SHP77 (cell line): ENCODE measurements at places on chromosomes 7 and 10.

DNA sequence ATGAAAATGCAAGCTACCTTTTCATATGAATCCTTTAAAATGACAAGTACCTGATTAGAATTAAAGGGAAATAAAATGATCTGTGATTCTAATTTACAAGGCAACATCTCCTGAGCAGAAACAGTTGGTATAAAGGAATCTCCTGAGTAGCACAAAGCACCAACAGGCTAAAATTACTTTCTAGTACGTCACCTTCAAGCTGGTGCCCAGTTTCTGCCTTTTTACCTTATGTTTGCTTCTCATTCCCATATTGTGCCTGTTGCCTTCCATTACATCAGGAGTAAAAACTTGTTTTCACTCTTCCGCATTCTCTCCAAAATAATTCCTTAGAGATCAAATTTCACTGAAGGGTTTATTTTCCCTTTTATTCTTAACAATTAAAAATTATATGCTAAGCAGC lies 587.1 kb upstream of the KCND2 start:
- DNase-seq = no peak

GRCh38 chr7:155260498-155260872 lies 37.2 kb upstream of the INSIG1 start:
- no peak for DNase-seq

- no peak for DNase-seq
These were observed 32.1 kb upstream of the A1CF start for GRCh38 chr10:50917486-50917885.

DNA sequence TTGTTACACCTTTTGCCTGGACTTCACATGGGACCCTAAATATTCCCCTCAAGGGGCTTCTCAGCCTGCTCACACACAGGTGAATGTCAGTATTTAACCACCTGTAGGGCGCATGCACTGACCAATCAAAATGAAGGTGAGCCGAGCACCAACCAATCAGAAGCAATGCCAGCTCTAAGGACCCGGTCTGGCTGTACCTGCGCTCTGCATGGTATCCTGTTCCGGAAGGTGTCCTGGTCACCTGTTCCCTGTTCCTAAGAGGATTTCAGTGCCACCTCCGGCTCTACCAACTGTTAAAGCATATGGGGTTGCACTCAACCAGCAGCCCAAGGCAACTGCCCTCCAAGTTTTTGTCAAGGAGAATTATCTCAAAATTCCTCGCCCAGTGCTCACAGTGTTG lies 18.4 kb upstream of the CALN1 start:
- DNase-seq = no peak

DNA sequence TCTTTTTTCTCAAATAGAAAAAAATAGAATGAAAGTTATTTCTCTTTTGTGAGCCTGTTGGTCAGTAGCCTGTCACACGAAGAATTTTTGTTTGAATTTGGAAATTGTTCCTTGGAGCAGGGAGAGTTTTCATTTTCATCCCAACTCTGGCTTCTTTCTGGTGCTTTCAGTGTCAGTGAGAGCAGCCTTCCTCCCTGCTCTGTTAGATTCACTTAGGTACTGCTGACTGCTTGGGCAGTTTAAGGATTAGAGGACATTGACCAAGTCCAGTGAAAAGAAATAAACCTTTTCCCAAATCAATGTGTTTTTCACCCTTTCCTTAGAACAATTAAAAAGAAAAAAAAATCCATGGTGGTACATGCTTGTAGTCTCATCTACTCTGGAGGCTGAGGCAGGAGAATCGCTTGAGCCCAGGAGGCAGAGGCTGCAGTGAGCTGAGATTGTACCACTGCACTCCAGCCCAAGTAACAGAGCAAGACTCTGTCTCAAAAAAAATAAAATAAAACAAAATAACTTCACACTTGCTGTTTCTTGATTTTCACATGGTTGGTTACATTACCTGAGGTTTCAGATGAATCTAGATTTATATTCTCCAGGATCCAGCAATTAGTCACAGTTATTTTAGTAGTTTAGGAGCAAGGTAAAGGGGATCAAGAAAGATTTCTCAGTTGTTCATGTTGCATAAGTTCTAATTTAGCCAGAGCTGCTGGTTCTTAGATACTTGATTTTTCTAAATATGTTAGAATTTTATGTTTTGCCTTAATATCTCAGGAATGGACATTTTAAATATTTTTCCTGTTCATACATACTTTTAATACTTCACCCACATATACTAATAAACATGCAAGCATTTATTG lies 63.1 kb downstream of the ZNRF2 start:
- no peak for DNase-seq

DNA sequence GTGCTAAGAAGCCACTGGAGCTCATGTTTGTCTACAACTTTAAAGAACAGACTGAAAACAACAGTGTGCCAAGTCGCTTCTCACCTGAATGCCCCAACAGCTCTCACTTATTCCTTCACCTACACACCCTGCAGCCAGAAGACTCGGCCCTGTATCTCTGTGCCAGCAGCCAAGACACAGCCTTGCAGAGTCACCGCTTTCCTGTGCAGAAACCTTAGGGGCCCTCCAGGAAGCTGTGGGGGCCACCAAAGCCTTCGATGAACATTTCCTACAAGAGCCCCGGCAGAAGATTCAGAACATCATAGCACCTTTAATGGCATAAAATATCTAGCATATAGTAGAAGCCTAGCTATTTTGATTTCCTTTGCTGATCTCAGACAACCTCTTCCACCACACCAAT lies 88.0 kb upstream of the PRSS58 start:
- no peak for DNase-seq

DNA sequence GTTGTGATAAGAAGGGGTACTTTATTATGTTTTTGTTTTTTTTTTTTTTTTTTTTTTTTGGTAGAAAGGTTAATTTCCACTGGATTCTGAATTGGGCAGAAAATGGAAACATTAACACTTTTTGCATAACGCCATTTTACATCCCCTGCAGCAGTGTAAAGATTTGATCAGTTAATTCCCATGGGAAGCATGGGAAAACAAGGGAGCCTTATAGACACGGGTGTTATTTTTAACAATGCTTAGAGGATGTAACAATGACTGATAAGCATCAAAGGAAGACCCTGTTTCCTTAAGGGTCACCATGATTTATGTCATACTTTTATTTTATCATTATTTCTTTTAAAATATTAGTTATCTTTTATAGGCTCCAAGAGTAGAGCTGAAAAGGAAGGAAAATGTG lies 140.2 kb downstream of the CDK14 start:
- no peak for DNase-seq

DNA sequence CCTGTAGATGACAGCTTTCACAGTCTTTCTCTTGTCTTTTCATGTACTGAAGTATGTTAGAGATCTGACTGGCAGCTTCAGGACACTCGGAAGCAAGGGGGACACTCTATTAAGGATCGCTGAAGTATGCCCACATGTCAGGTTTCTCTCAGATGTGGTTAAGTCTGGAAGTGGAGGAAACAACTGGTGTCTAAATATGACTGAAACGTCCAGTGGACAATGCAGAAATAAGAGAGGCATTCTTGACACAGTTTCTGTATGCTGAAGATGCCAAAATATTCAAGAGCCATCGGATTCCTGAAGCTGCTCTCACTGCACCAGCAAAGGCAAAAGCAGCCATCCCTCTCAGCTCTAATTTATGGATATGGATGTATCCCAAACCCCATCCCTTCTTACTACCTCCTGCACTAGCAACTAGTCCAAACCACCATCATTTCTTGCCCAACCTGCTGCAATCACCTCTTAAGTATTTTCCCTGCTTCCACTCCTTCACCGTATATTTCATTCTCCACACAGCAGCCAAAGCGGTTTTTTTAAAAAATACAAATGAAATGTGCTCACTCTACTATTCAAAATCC lies 113.4 kb downstream of the REEP3 start:
- no peak for DNase-seq

- no peak for DNase-seq
These were observed 124.8 kb downstream of the CPED1 start for GRCh38 chr7:121113288-121113687.

DNA sequence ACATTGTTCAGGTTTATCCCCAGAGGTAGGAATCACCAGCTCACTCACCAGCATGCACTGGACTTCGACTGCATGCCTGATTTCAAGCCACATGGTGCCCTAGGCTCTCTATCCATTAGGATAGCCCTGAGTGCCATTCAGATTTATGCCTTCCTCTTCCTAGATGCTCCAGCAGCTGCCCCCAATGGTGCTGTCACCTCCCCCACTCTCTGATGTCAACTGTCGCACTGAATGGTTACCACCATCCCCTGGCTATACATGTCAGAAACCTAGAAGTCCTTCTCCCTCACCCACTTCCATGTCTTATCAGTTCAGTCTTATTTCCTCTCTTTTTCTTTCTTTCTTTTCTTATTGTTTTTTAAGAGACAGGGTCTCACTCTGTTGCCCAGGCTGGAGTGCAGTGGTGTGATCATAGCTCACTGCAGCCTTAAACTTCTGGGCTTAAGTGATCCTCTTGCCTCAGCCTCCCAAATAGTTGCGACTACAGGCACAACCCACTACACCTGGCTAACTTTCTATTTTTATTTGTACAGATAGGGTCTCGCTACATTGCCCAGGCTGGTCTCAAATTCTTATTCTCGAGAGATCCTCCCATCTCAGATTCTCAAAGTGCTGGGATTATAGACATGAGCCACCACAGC lies 2.9 kb downstream of the SFXN4 start:
- no peak for DNase-seq

DNA sequence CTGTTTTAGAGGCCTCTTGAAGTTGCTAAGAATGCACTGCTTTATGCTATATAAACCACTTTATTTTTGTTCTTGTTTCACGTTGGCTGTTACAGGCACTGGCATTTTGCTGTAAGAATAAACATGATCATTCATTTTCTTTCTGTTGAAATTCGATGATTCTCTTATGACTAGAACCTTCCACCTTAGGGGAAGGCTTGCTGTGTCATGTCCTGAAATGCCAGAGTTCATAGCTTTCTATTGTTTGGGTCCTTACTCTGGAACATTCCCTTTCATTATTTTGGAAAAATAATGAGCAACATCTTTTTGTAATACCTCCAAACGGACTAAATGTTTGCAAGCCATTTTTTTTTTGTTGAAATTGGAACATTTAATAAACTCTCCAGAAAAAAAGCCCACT lies 495.1 kb upstream of the POT1 start:
- DNase-seq = no peak

DNA sequence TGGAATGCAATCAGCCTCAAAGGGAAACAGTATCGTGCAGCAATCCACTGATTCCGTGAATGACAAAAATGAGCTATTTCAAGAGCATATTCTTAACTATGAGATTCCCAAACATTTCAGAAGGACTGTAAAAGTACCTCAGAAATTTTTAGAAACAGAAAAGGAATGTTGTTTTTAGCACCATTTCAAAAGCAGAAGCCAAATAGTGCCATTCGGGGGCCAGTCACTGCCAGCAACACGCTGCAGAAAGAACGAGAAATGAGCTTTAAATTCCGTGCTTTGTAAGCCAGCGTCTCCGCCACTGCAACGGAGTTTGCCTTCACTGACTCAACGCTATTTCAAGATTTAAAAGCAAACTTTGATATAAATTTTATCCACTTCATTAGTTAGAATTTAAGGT lies 6.3 kb downstream of the NUDT5 start:
- no peak for DNase-seq

DNA sequence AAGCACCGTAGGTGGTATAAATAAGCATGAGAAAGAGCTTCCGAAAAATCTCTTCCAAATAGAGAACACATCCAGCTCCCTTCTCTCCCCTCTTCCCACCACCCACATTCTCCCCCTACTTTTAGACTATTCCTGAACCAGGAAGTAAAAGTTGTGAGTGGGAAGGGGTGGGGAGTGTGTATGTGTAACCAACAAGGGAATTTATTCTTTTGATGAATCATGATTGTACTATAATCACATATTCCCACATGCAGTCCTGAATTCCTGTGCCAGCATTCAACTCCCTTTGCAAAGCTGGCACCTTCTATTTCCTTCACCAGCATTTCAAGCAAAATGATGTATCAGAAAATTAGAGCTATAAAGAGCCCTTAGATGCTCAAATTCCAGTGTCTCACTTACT lies 230.6 kb upstream of the CHRM2 start:
- no peak for DNase-seq

DNA sequence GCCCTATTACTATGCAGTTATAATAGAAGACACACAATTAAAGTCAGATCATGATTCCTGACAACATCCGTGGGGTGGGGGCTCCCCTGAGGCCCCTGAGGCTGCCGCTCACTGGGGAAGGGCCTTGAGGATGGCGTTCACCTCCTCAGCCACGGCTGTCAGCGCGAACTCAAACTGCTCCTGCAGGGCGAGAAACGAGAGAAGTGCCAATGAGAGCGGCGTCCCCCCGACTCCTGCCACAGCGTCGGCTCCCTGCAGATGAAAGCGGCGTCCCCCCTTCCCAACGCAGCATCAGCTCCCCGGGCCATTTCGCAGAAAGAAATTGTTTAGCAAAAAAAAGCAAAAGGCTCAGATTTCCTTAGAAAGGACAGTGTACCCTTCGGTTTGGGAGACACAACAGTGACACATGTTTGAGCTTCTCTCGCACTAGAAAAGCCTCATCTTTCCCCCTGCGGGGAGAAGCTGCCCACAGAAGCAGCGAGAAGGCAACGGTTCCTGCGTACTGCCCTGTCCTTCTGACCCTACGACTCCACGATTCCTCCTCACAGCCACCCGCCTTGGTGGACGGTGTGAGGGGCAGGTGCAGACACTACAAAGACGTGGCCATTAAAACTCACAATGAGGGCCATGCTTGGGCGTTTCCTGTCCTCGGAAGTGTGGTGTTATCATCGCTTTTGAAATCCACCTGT lies 203.9 kb downstream of the DNAJB6 start:
- no peak for DNase-seq

DNA sequence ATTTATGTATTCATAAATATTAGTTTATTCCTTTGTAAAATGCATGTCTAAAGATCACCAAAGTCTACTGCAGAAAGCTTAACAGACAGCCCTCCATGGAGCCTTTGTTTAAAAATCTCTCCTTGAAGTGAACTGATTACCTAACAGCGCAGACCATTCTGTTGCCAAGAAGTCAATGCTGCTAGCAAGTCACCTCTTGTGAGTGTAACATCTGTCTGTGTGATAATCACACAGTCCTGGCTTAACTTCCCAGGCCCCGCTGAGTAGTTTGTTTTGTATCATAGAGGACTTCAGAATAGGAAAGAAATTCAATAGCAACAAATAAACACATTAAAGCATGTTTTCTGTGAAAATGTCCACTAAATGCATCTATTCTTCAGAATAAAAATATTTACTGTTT lies 435.3 kb upstream of the IGFBP3 start:
- no peak for DNase-seq

GRCh38 chr7:1555046-1555812 lies 776 bp downstream of the TMEM184A start:
- DNase-seq = peak; percentile 85

GRCh38 chr7:92485267-92485892 lies 7.6 kb upstream of the ERVW-1 start:
- no peak for DNase-seq
